GM04503 (cell line): ENCODE measurements at places on chromosomes 13 and 19.

DNA sequence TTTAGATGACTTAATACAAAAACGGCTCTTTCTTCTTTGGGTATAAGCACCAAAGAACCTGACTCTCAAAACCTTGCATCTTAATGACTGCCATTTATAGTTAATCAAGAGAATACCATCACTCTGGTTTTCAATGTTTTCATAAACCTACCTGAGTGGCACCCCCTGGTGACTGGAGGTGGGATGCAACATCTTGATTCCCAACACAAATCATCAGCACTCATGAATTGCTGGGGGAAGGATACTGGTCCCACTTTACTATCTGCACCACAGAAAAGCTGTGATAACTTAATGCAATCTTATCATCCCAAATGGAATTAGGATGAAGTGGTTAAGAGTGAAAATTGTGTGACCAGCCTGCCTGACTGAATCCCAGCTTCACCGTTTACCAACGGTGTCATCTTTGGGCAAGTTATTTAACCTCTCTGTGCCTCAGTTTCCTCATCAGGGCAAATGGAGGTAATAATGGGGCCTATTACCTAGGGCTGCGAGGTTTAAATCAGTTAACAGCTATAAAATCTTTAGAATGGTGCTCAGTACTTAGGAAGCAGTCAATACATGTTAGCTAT, 366.4 kb downstream of the KLF12 start:
- DNase-seq, result no peak

DNA sequence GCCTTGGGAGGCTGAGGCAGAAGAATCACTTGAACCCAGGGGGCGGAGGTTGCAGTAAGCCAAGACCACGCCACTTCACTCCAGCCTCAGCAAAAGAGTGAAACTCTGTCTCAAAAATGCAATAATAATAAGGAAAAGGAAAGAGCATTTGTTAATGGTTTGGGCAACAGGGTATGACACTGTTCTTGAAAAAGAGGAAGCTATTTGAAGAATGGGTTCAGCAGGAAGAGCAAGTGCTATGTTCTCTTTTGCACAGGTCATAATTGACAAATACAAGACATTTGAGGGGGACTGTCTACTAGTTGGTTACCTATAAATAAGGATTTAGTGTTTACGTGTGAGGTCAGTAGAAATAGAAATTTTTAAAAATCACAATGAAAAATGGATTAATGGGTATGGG, 218.3 kb downstream of the DCT start:
- DNase-seq, result no peak

DNA sequence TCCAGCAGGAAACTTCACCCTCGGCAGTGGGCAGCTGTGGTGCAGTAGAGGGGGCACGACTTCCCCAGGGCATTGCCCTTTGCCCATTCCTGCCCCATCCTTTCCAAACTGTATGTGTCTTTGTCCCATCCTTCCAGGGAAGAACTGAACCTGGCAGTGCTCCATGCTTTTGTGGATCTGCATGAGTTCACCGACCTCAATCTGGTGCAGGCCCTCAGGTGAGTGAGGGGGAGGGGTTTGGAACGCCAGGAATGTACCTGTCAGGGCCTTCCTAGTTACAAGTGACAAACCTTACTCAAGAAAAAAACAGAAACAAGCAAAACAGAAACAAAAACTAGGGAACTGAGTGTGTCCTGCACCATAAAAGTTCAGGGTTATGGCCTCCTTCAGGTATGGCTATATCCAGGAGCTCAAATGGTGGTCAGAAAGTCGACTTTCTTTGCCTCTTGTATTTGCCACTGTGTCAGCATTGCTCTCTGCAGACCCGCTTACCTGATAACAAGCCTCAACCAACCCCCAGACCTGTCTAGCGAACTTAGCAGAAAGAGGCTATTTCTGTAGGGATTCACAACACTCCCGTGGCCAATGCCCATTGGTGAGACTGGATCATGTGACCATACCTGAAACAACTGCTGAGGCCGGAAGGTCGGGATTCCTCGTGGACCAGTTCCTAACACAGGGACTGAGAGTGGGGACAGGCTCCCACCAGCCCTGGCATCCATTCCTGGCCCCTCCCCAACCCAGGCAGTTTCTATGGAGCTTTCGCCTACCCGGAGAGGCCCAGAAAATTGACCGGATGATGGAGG, 4.2 kb downstream of the CYTH2 start:
- no peak for DNase-seq

GRCh38 chr13:44516771-44517170, 59.4 kb downstream of the TSC22D1 start:
- DNase-seq, result no peak

DNA sequence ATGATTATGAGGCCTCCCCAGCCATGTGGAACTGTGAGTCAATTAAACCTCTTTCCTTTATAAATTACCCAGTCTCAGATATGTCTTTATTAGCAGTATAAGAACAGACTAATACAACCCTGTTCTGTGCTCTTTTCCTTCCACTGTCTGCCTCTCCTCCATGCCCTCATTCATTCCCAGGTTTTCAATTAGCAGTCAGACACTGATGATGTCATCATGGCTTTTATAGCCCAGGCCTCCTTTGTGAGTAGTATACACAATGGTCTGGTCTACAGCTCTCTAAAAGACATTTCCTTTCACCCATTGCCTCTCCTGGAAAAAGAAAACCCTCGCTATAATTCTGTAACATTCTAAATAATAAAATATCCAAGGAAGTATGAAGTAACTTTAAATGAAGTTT, 25.5 kb downstream of the FGF14 start:
- no peak for DNase-seq

- peak; percentile 4 for DNase-seq
These were observed 54.3 kb downstream of the SLAIN1 start for GRCh38 chr13:77751513-77752456.

DNA sequence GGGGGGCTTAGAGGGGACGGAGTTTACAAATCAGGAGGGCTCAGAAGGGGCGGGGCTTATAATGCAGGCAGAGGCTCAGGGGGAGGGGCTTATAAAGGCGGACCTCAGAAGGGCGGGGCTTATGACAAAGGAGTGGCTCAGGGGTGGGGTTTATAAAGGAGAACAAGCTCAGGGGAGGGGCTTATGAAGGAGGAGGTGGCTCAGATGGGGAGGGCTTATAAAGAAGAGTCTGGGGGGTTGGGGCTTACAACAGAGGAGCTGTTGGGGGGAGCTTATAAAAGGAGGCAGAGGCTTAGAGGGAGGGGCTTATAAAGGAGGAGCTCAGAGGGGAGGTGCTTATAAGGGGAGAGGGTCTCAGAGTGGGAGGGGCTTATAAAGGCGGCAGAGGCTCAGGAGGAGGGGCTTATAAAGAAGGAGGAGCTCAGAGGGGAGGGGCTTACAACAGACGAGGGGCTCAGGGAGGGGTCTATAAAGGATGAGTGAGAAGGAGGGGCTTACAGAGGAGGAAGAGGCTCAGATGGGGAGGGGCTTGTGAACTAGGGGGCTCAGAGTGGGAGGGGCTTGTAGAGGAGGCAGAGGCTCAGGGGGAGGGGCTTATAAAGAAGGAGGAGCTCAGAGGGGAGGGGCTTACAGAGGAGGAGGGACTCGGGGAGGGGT, 1.0 kb downstream of the SMIM24 start:
- no peak for DNase-seq

DNA sequence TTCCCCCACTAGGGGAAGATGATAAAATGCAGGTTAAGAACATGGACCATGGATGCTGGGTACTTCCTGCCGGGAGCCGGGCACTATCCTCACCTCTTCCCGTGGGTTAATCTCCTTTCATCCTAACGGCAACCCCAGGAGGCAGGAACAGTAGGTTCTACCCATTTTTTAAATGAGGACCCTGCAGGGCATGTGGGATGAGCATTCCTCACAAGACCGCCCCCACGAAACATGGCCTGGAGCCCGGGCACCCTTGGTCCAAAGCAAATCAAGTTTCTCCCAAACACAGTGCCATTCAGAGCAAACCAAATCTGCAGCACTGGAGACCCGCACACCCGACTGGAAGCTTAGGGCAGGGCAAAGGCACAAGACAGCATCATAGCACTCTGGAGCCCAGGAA, 35.4 kb downstream of the COL4A2 start:
- DNase-seq, result no peak

- peak; percentile 100 for DNase-seq
These were observed 55.4 kb downstream of the SACS start for GRCh38 chr13:23377983-23378632.

- DNase-seq, result no peak
These were observed 117.9 kb downstream of the ITGBL1 start for GRCh38 chr13:101570410-101570809.

GRCh38 chr19:13022111-13022858, 27.0 kb downstream of the NFIX start:
- DNase-seq, result no peak

GRCh38 chr13:19822673-19823072, 39.9 kb upstream of the PSPC1 start:
- DNase-seq, result no peak
